ENCODE measurements at places on chromosomes 11 and 22. TPM values are rescaled to one million over a fixed set of nuclear protein-coding genes. Genes with fewer than 3 reads are reported as not detected.

- DNase-seq = no peak
These were observed 71.8 kb downstream of the STIM1 start for GRCh38 chr11:3927129-3927796.

- no peak for DNase-seq
These were observed 15.1 kb upstream of the GLYATL1 start for GRCh38 chr11:58924230-58924629.

DNA sequence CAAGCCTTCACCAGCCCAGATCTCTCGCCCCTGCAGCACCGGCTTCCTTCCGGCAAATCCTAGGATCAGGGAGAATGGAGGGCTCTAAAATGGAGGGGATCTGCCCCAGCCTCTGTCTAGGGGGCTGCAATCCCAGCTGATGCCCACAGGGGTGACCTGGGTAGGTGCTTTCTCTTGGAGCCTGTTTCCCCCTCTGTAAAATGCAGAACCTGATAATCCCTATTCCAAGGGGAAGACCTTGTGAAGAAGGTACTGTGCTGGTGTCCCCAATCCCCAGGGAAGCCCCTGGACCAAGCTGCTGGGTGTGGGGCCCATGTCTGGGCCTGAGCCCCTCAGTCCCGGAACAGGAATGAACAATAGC, 2.8 kb downstream of the EMID1 start:
- DNase-seq = no peak

- no peak for DNase-seq
These were observed 86.3 kb upstream of the AMOTL1 start for GRCh38 chr11:94681852-94682251.

Gene MS4A18
- total RNA-seq = not detected

Gene OR5A1
- total RNA-seq = not detected

Gene ANKRD49
- 18.6 TPM for total RNA-seq

Gene P2RX3
- not detected for total RNA-seq

Gene BTBD18
- not detected for total RNA-seq
